Prostate gland (tissue), 2 donors: ENCODE measurements at places on chromosomes 6 and 20. TPM values are rescaled to one million over a fixed set of nuclear protein-coding genes. Genes with fewer than 3 reads are reported as not detected.

GRCh38 chr6:163608204-163608644 lies 193.7 kb downstream of the QKI start:
- H3K27ac ChIP-seq = no peak overlapping the region
- H3K27me3 ChIP-seq = no peaks in the 10 kb centered on the region
- DNase-seq = no peak
- no peaks in the 10 kb centered on the region for H3K36me3 ChIP-seq
- H3K4me1 ChIP-seq = no peaks in the 10 kb centered on the region
- H3K4me3 ChIP-seq = no peak overlapping the region

SUMO4 gene
- 2.0 TPM for total RNA-seq

DNA sequence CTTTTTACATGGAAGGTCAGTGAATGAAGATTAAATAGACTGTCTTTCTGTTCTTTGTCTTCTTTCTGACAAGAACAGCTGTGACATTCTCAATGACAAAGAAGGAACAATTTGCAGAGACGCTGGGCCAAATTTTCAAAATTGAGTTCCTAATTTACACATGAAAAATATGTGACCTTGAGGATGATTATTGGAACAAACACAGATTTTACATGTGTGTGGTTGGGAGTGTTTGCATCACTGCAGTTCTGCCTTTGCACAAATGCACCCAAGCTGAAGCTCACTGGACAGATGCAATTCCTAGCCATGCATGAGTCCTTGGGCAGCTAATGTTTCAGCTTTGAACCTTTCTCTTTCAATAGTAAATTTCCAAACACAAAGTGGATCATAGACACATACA lies 350.8 kb downstream of the QKI start:
- no peaks in the 10 kb centered on the region for H3K36me3 ChIP-seq
- no peaks in the 10 kb centered on the region for H3K4me1 ChIP-seq
- no peak overlapping the region for H3K4me3 ChIP-seq
- DNase-seq = no peak
- no peaks in the 10 kb centered on the region for H3K27me3 ChIP-seq

- H3K4me3 ChIP-seq = no peak overlapping the region
- H3K27ac ChIP-seq = no peak overlapping the region
- DNase-seq = no peak
- H3K4me1 ChIP-seq = peaks cover 9% of the 10 kb centered on the region
- H3K36me3 ChIP-seq = no peaks in the 10 kb centered on the region
Measured at GRCh38 chr20:23639490-23639958, 1.8 kb upstream of the CST3 start.

- H3K4me3 ChIP-seq = no peak overlapping the region
- H3K36me3 ChIP-seq = no peaks in the 10 kb centered on the region
- no peaks in the 10 kb centered on the region for H3K4me1 ChIP-seq
- H3K27me3 ChIP-seq = no peaks in the 10 kb centered on the region
- H3K27ac ChIP-seq = no peak overlapping the region
Measured at GRCh38 chr20:34402461-34402860, 39.4 kb downstream of the ITCH start.

DNA sequence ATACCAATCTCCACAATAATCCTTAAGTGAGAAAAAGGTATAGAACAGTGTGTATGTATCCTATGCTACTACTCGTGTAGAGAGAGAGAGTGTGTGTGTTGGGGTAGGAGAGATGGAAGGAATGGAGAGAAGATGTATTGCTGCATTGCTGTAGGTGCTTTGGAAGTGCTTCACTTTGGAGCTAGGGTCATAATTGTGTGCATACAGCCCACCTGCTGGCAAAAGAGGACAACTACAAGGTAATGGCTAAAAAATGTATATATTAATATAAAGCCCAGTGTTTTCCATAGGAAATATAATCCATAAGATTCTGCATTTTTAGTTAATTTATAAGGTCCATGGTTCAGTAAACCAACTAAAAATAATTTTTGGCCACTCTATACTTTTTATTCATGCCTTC lies 36.1 kb downstream of the SERAC1 start:
- no peaks in the 10 kb centered on the region for H3K36me3 ChIP-seq
- DNase-seq = no peak
- H3K27ac ChIP-seq = no peak overlapping the region
- H3K27me3 ChIP-seq = no peaks in the 10 kb centered on the region

- peaks cover 21% of the 10 kb centered on the region for H3K4me1 ChIP-seq
- no peaks in the 10 kb centered on the region for H3K27me3 ChIP-seq
Measured at GRCh38 chr20:2768632-2769015, 31.8 kb downstream of the CPXM1 start.

GRCh38 chr20:926670-927069 lies 10.5 kb upstream of the ANGPT4 start:
- H3K4me1 ChIP-seq = no peaks in the 10 kb centered on the region
- H3K27me3 ChIP-seq = no peaks in the 10 kb centered on the region
- no peak for DNase-seq
- H3K36me3 ChIP-seq = no peaks in the 10 kb centered on the region
- H3K27ac ChIP-seq = no peak overlapping the region

PLA2G7 gene
- 38.2 TPM for total RNA-seq

TNXB gene
- 18.5 TPM for total RNA-seq

- H3K36me3 ChIP-seq = no peaks in the 10 kb centered on the region
- no peaks in the 10 kb centered on the region for H3K27me3 ChIP-seq
- no peak overlapping the region for H3K27ac ChIP-seq
- H3K4me3 ChIP-seq = no peak overlapping the region
Measured at GRCh38 chr20:49103647-49104364, 57.7 kb downstream of the CSE1L start.

DNA sequence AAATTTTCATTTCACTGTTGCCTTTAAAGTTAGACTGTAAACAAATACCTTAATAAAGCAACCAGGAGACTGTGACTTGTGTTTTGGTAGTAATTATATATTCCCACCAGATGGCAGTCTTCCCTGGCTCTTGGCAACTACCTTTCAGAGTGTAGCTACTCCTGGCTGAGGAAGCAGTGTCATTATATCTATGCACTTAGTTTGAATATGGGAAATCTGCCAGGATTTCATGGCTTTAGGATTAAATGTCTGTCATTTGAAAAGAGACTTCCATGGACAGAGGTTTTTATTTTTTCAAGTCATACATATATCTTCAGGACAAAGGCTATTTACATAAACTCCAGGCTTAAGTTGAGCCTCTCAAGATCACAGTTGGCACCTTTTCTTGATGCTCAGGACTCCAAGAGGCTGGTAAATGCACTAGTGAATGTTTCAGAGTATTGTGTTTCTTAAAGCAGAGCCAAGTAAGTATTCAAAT lies 160.1 kb downstream of the C6orf58 start:
- H3K27ac ChIP-seq = no peak overlapping the region
- no peaks in the 10 kb centered on the region for H3K27me3 ChIP-seq
- H3K4me3 ChIP-seq = no peak overlapping the region
- H3K4me1 ChIP-seq = no peaks in the 10 kb centered on the region
- no peaks in the 10 kb centered on the region for H3K36me3 ChIP-seq
- DNase-seq = peak; percentile 58

- no peak overlapping the region for H3K27ac ChIP-seq
- no peaks in the 10 kb centered on the region for H3K27me3 ChIP-seq
- no peaks in the 10 kb centered on the region for H3K4me1 ChIP-seq
- no peak for DNase-seq
- no peaks in the 10 kb centered on the region for H3K36me3 ChIP-seq
Measured at GRCh38 chr6:150537491-150537890, 62.2 kb upstream of the PLEKHG1 start.

SYNDIG1 gene
- total RNA-seq = 4.5 TPM

GRCh38 chr20:11338496-11339306 lies 579.0 kb upstream of the BTBD3 start:
- no peaks in the 10 kb centered on the region for H3K27me3 ChIP-seq
- H3K27ac ChIP-seq = no peak overlapping the region
- DNase-seq = no peak
- no peaks in the 10 kb centered on the region for H3K4me1 ChIP-seq
- no peaks in the 10 kb centered on the region for H3K36me3 ChIP-seq

- no peak for DNase-seq
- H3K36me3 ChIP-seq = no peaks in the 10 kb centered on the region
- no peak overlapping the region for H3K4me3 ChIP-seq
- no peak overlapping the region for H3K27ac ChIP-seq
- no peaks in the 10 kb centered on the region for H3K27me3 ChIP-seq
Measured at GRCh38 chr6:157830354-157831017, 7.4 kb downstream of the SNX9 start.

FAM83D gene
- total RNA-seq = 12.6 TPM

GRCh38 chr6:161374971-161375873 lies 101.4 kb upstream of the AGPAT4 start:
- no peaks in the 10 kb centered on the region for H3K36me3 ChIP-seq
- no peaks in the 10 kb centered on the region for H3K27me3 ChIP-seq
- H3K4me1 ChIP-seq = peaks cover 6% of the 10 kb centered on the region
- no peak overlapping the region for H3K4me3 ChIP-seq
- peak; percentile 58 for DNase-seq
- peak overlapping the region; percentile 10 for H3K27ac ChIP-seq

DNA sequence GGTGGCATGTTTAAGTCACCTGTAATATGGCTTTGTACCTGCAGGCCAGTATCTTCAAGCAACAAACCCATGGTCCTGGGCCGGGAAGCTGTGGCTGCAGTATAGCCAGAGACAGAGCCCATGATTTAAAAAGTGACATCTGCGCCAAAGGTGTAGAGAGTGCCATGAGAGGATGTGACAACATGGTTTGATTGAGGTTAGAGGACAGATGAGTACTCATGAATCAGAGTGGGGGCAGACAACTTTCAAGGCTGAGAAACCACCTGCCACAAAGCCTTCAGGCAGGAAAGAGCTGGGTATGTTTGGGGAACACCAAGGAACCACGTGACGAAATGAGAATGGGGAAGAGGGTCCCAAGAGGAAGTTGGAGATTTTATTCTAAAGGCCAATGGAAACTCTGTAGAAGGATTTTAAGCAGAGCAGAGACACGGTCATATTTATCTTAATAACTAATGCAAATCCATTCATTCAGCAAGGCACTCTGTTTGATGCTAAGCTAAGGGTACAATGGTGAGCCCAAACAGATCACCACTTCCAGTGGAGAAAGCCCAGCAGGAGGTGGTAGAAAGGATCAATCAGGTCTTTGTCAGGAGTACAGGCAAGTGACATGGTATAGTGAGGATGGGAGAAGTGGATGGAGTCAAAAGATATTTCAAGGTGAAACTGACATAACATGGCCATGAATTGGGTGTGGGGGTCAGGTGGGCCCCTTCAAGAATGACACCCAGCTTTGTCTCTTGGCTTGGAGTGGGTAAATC lies 3.4 kb upstream of the MICAL1 start:
- H3K36me3 ChIP-seq = no peaks in the 10 kb centered on the region
- DNase-seq = no peak
- H3K4me3 ChIP-seq = no peak overlapping the region
- no peak overlapping the region for H3K27ac ChIP-seq
- H3K27me3 ChIP-seq = no peaks in the 10 kb centered on the region
- no peaks in the 10 kb centered on the region for H3K4me1 ChIP-seq

DNA sequence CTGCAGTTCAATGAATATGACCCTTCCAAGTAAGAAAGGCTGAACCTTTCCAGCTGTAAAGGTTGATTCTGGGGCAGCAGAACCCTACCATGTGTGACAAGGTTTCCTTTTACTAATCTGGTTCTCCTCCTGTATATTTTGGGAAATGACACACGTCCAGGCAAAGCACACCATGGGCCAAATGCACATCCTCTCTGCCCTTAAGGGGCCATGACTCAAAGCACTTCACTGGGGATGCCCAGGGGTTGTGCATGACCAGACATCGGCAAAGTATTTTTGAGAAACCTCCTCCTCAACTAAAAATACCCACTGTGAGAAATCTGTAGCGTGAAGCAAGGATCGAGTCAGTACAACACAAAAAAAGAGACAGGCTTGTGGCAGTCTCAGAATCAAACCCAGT lies 174.7 kb downstream of the BACH2 start:
- H3K4me3 ChIP-seq = no peak overlapping the region
- no peak for DNase-seq
- no peaks in the 10 kb centered on the region for H3K36me3 ChIP-seq

- no peak for DNase-seq
- H3K36me3 ChIP-seq = no peaks in the 10 kb centered on the region
- H3K27ac ChIP-seq = no peak overlapping the region
Measured at GRCh38 chr20:5374171-5374570, 57.4 kb upstream of the PROKR2 start.

OPRL1 gene
- total RNA-seq = 2.9 TPM

NHSL1 gene
- total RNA-seq = 10.7 TPM

DNA sequence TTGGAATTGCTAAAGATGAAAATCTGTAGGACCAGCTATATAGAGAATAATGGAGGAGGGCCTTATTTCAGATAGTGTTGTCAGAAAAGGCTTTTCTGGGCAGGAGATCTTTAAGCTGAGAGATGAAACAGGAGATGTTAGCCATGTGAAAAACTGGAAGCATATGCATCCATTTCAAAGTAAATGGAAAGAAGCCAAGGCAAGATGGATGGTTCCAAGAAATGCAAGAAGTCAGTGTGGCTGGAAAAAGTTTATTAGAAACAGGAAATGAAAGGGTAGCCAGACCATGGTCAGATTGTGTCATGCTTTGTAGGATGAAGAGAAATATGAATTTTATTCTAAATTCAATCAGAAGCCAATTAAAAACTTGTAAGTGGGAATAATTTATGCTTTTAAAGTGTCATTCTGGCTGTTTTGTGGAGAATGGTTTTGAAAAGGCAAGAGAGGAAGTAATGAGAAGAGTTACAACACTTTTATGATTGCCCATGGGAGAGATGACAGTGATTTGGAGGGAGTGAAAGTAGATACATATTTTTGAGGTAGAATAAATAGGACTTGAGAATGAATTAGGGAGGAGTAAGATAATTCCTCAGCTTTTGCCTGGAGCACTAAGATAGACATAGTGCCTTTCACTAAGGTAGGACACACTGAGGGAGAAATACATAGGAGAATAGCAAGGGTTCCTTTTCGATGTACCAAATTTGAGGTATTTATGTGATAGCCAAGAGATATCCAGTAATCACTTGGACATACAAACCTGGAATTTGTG lies 620.1 kb downstream of the HTR1B start:
- H3K4me1 ChIP-seq = no peaks in the 10 kb centered on the region
- no peak for DNase-seq
- no peaks in the 10 kb centered on the region for H3K27me3 ChIP-seq
- no peak overlapping the region for H3K4me3 ChIP-seq

- H3K4me1 ChIP-seq = no peaks in the 10 kb centered on the region
- H3K36me3 ChIP-seq = no peaks in the 10 kb centered on the region
- H3K27ac ChIP-seq = no peak overlapping the region
- no peak for DNase-seq
- H3K27me3 ChIP-seq = peaks cover 6% of the 10 kb centered on the region
Measured at GRCh38 chr20:22974354-22974753, 60.8 kb upstream of the SSTR4 start.

GRCh38 chr6:151763303-151763702 lies 44.2 kb upstream of the ESR1 start:
- H3K27me3 ChIP-seq = no peaks in the 10 kb centered on the region
- H3K36me3 ChIP-seq = no peaks in the 10 kb centered on the region
- no peaks in the 10 kb centered on the region for H3K4me1 ChIP-seq

GRCh38 chr6:26033085-26033940 lies 53.9 kb upstream of the HFE start:
- H3K27ac ChIP-seq = peak overlapping the region; percentile 82
- H3K27me3 ChIP-seq = no peaks in the 10 kb centered on the region
- H3K4me1 ChIP-seq = no peaks in the 10 kb centered on the region
- H3K36me3 ChIP-seq = no peaks in the 10 kb centered on the region

GRCh38 chr20:50572938-50573777 lies 63.0 kb downstream of the PTPN1 start:
- peaks cover 8% of the 10 kb centered on the region for H3K4me1 ChIP-seq
- H3K27me3 ChIP-seq = no peaks in the 10 kb centered on the region
- no peak overlapping the region for H3K4me3 ChIP-seq
- H3K27ac ChIP-seq = no peak overlapping the region
- no peaks in the 10 kb centered on the region for H3K36me3 ChIP-seq
- no peak for DNase-seq

- no peak overlapping the region for H3K4me3 ChIP-seq
- DNase-seq = no peak
- no peaks in the 10 kb centered on the region for H3K27me3 ChIP-seq
- H3K36me3 ChIP-seq = no peaks in the 10 kb centered on the region
Measured at GRCh38 chr6:127844529-127844928, 56.3 kb downstream of the THEMIS start.
